ENCODE measurements at places on chromosomes 3 and 15. TPM values are rescaled to one million over a fixed set of nuclear protein-coding genes. Genes with fewer than 3 reads are reported as not detected.

Gene CP
- 1.1 TPM for total RNA-seq

- no peaks in the 10 kb centered on the region for H3K36me3 ChIP-seq
- no peak overlapping the region for H3K4me3 ChIP-seq
- no peaks in the 10 kb centered on the region for H3K27me3 ChIP-seq
- H3K27ac ChIP-seq = no peak overlapping the region
- DNase-seq = no peak
Observed at GRCh38 chr3:112474796-112475195, 24.5 kb downstream of the BTLA start.

GRCh38 chr15:40367686-40368611 is 9.9 kb downstream of the DISP2 start:
- peak overlapping the region; percentile 21 for H3K4me3 ChIP-seq
- H3K4me1 ChIP-seq = peaks cover 32% of the 10 kb centered on the region
- peak overlapping the region; percentile 67 for H3K27ac ChIP-seq
- peak; percentile 88 for DNase-seq
- peaks cover 5% of the 10 kb centered on the region for H3K27me3 ChIP-seq

GRCh38 chr3:156681002-156681401 is 6.6 kb downstream of the TIPARP start:
- peak overlapping the region; percentile 39 for H3K27ac ChIP-seq
- peak; percentile 74 for DNase-seq
- no peaks in the 10 kb centered on the region for H3K27me3 ChIP-seq
- H3K4me1 ChIP-seq = peaks cover 2% of the 10 kb centered on the region
- no peak overlapping the region for H3K4me3 ChIP-seq

Measured in muscle of leg (tissue), 16 donors.